Stimulated activated CD4-positive, alpha-beta T cell treated with anti-CD3 and anti-CD28 coated beads, Interleukin-1b, Interleukin-23, amount 100 ng/mL, for 4 hours (primary cell): ENCODE measurements at places on chromosomes 7 and 10.

DNA sequence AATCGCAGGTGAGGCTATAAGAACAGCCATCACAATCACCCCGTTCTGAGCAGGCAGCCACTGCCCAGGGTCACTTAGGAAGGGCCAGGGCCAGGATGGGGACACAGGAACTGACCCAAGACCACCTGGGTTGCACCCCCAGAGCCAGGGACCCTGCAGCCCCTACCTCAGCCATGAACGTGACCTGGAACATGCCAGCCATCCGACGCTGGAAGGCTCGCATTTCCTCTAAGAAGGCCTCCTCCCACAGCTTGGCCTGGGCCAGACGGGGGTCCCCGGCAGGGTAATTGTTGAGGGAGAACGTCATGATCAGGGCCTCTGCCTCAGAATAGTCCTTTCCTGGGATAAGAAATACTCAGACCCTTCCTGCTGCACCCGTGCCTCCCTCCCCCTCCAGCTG is 5.0 kb downstream of the NPC1L1 start:
- no peak for DNase-seq

GRCh38 chr7:18401757-18402156 is 93.8 kb upstream of the HDAC9 start:
- no peak for DNase-seq

DNA sequence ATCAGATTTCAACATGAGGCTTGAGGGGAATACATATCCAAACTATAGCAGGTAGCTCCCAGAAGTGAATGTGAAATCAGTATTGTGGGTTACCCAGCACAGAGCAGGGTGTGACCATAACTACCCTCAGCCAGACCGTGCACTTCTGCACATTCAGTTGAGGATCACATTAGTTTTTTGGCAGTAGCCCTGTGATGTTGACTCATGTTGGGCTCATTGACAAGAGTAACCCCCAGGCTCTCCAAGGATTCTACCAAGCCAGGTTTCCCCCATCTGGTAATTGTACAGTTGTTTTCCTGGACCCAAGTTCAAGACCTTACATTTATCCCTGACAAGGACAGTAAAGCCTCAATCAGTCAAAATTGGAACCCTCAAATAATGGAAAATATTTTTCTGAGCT is 11.7 kb upstream of the CPA4 start:
- no peak for DNase-seq

DNA sequence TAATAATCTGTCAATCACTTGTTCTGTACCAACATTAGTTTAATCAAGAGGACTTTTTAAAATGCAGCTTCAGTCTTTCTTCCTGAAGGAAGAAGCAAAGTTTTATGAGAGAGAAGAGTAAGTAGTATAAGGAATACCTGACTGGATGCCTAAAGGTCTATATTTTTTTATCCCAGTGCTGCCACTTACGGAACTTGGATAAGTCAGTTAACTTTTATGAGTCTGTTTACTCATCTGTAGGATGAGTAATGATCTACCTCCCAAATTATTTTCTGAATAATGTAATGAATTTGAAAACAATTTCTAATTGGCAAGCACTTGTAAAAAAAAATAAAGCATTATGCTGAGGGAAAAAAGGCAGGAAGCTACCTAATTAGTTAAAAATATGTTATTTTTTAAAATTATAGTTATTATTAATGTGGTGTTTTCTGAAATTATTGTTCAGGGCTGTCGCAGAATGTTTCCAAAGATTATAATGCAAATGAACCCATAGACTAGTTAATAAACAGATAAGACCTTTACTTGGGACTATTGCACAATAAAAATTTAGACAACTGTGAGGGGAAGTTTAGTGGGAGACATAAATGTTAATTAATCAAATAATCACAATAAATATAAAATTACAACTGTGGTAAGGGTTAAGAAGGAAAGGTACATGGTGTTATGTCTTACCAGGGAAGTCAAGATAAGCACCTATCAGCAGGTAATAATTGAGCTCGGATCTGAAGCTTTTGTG is 24.6 kb downstream of the SLK start:
- no peak for DNase-seq

GRCh38 chr10:6473430-6473829 is 106.6 kb downstream of the PRKCQ start:
- DNase-seq: no peak

DNA sequence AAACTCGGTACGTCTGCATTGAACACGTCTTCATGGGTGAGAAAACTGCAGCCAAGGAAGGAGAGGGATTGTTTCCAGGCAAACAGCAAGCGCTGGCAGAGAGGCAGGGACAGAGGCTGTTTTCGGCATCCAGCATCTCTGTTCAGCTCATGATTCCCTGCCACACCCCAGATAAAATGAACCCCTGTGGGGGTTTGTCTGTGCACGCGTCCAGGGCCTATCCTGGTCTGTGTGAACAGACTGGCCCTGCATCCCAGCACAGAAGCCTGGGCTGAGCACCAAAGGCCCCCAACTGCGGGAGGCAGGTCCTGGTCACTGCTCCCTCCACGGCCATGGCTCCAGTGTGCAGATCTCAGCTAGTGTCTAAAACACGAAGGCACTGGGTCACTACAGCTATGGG is 83.3 kb upstream of the FAM20C start:
- no peak for DNase-seq

- DNase-seq: no peak
These were observed 343.8 kb downstream of the KCNMA1 start for GRCh38 chr10:77293773-77294172.

DNA sequence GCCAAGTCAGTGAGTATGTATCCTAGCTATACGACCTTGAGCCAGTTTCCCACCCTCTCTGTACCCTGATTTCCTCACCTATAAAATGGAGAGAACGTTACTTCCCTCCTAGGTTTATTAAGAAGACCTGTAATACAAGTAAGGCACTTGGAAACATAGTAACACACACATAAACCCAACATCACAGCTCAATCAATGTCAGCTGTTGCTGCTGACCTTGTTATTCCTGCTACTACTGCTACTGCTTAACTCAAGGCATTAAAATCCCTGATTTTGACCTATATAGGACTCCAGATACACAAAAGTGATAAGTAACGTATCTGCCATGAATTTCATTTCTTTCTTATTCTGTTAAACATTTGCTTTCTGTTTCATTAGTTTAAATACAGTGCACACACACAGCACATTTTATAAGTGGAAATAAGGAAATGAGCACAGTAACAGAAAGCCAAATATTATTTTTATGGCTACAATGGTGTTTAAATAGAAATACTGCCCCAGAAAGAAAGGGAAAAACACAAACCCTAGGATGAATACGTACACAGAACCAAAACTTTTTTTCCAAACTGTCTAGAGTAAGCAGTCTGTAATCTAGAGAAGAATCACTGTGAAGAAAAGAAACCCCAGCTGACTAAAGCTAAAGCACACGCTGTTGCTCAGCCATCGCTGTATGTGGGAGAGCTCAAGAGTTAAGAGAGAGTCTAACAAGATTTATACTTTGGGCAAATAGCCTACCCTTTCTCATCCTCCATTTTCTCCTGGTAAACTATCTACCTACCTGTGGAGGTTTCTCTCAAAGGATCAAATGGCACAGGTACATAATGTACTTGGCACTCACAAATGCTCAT is 19.0 kb downstream of the NAPEPLD start:
- no peak for DNase-seq

DNA sequence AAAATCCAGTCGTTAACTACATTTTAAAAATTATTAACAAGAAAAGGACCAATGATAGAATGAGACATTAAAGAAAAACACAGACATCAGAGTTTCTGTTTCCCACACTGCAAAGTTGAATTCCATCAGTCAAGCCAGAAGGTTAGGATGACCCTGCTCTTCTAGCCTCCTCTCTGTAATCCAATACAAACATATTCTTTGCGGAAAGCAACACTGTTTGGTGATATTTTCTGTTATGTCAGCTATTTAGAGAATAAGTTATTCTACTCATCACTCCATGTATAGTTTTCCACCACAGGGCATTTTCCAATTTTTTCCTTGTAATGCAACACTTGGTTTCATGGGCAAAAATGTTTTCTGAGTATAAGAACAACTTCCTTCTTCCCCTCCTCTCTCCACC is 152.3 kb downstream of the EVX1 start:
- no peak for DNase-seq

GRCh38 chr7:134662871-134663205 is 16.2 kb downstream of the BPGM start:
- DNase-seq: no peak

- DNase-seq: no peak
These were observed 172.4 kb downstream of the FZD1 start for GRCh38 chr7:91436655-91437054.

DNA sequence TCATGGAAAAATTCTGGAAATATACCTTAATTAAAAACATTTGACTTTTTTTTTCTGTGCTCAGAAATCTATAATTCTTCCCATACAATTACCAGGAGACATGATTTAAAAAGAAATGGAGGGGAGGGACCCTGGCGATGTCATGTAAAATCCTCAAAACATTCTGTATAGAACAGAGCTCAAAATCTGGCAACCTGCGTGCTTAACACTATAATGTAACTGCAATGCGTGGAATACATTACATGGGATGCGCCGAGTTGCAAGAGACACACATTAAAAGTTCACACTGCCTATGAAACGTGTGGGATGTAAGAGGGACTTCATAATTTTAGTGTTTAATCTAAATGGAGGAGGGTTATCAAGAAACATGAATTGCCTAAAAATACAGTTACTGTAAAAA is 215.0 kb downstream of the GLI3 start:
- no peak for DNase-seq

- DNase-seq: no peak
These were observed 31.3 kb downstream of the CH25H start for GRCh38 chr10:89175816-89176215.

DNA sequence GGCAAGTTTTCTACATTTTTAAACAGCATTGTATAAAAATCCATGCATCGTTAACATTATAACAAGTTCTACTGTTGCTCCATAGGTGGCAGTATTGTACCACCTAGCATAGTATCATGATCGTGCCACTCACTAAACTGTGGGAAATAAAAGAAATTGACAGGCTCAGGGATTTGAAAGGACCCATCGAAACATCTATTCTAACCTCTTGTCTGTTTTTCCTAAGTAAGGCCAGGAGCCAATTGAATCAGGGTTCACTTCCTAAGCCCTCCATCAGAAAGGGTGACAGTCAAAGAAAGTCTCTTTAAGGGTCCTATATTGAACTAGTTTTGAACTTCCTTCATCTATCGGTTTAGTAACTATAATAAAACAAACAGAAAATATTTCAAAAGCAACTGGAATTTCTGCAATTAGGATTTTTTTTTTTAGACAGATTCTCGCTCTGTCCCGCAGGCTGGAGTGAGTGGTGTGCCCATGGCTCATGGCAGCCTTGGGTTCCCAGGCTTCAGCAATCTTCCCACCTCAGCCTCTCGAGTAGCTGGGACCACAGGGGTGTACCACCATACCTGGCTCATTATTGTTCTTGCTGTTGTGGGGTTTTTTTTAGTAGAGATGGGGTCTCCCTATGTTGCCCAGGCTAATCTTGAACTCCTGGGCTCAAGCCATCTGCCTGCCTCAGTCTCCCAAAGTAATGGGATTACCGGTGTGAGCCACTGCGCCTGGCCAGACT is 9.4 kb downstream of the HACD1 start:
- DNase-seq: peak; percentile 25

GRCh38 chr7:4245135-4245865 is 436.8 kb upstream of the FOXK1 start:
- DNase-seq: no peak

DNA sequence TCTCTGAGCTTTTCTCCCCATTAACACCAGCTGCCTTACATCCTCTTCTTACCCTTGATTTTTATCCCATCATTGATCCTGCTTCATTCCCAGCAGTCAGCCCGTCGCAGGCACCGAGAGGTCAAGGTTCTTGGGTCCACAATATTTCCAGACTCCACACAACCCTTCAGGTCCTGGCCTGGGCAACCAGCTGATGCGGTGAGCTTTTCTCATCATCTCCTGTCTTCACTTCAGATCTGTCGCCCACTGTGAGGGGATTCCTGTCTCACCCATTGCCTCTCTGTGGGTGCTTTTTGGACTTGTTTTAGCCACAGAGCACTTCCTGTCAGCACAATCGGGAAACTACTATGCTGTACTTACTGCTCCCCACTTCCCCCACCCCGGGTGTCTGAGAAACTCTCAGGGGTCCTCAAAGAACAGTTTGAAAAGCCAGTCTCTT is 8.4 kb upstream of the PVRIG start:
- DNase-seq: no peak

- no peak for DNase-seq
These were observed 32.1 kb downstream of the SGPL1 start for GRCh38 chr10:70847659-70848360.

GRCh38 chr10:80421050-80421706 is 12.8 kb downstream of the PRXL2A start:
- no peak for DNase-seq

DNA sequence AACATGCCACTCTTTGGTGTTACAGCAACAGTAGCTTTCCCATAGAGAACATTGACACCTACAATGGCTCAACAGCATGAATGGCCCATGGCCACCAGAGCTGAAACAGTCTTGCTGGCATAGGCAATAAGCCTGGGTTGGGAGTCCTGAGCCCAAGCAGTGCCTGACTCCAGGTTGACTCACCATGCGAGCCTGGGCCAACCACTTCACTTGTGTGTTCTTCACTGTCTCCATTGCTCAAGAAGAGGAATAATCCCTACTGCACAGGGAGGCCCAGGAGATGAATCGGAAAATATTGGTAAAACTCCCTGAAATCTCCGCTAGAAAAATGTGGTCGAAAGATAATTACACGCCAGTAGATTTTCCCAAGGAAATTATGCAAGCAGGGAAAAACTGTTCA is 89.2 kb upstream of the INHBA start:
- DNase-seq: no peak

DNA sequence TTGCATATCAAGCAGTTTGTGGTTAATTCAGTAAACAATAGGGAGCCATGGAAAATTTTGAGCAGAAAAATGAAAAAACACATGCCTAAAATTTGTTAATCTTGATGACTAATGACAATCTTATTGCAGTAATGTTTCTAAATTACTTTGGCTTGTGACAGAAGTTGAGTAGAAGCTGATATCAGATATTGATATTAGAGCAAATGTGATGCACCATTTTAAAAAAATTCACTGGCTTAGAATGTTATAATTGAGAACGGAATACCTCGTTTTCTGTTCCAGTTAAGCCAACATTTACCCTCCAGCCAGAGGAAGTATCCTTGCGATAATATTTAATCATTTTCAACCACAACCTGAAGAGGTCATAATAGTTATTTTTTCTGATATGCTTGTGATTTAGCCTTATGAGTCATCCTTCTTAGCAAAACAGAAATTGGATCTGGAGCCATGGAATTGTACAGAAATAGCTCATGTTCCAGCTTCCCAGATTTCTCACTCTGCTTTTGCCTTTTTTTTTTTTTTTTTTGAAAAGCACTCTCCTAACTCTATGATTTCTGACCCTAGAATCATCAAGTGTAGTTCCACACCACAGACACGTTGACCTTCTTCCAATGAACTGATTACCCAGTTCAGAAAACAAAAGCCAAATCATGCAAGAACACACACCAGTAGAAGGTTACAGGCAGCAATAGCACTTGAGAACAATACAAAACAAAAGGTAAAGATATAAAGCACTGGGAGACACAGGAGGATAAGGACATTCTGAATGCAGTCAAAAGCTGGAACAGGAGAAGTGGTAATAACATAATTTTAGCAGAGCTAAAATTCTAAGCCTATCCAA is 96.8 kb upstream of the PHYHIPL start:
- DNase-seq: no peak

GRCh38 chr7:5605775-5606634 is 175.5 kb downstream of the RNF216 start:
- no peak for DNase-seq
